ENCODE measurements at places on chromosomes 7 and 10.

DNA sequence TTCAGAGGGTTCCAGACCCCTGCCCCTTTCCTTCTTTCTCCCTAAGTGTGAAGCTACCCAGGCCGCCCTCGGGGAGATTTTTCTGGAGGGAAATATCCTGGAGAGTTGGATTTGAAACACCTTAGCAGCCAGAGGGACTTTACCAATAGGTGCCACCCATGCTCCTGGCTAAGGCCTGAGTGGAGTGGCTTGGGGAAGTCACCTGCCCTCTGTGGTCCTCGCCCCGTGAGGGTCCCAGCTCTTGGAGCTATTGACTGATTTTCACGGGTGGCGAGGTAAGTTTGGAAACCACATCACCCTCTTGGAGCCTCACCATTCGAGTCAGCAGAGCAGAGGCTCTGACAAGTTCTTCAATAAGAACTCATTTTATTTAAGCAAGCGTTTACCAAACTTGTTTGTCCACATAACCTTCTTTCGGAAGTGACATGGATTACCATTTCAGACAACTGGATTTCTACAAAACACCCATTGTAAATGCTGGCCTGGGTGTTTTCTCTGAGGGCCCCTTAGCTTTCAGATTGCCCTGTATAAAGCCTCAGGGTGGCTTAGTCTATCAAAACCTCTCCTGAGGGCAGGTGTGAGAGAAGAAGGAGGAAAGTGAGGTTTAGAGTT lies 20.4 kb downstream of the AQP1 start:
- DNase-seq: no peak

DNA sequence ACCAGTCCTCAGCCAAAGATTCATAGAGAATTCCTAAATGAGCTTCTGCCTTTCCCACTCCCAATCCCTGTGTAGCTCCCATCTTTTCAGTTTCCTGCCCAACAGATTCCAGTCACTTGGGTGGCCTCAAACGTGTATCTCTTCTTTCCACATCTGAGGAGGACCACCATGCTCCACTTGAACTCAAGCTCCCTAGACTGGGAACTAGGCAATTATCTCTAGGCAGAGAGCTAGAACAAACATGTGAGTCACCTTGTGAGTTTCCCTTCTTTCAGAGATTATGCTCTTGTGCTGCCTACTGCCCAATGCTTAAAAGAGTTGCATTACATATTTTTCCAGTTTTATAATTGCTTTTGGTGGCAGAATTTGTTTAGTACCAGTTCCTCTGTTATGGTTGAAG lies 178.0 kb downstream of the MDFIC start:
- peak; percentile 44 for DNase-seq

- DNase-seq: peak; percentile 83
Observed at GRCh38 chr10:31947144-31947926, 18.7 kb upstream of the ARHGAP12 start.

GRCh38 chr7:92403760-92404074 lies 43.6 kb upstream of the GATAD1 start:
- no peak for DNase-seq

- no peak for DNase-seq
Observed at GRCh38 chr10:18144928-18145327, 4.7 kb downstream of the CACNB2 start.

DNA sequence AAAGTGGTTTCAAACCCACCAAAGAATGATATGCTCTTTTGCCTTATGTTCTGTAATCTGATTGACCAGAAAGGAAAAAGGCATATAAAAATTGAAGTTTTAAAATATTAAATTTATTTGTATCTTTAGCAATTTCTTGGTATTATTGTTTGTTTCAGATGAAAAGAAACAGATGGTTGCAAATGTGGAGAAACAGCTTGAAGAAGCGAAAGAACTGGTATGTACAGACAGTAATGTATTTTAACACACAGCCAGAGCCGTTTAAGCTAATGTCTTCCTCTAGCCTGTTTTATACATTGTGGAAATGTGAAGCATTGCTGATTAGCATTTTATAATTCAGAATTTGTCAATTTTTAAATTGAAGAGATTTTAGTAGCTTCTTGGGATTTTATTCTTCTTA lies 13.4 kb downstream of the VTI1A start:
- no peak for DNase-seq

DNA sequence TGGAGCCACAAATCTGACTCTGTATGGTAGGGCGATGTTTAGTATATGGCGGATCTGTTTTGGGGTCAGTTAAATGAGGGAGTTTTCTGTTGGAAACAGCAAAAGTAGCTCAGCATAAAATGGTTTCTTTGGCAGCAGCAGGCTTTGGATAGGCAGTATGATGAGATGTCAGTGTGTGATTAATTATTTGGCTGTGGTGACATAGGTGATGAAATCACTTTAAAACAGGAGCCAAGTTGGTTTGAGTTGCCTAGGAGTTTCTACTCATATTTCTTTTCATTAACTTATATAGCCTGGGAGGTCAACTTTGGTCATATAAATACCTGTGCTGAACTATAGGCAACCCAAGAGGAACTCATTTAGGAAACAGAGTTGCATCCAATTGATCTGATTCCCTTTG lies 291.2 kb downstream of the LRMDA start:
- no peak for DNase-seq

GRCh38 chr7:25843467-25843866 lies 308.5 kb upstream of the NFE2L3 start:
- no peak for DNase-seq

DNA sequence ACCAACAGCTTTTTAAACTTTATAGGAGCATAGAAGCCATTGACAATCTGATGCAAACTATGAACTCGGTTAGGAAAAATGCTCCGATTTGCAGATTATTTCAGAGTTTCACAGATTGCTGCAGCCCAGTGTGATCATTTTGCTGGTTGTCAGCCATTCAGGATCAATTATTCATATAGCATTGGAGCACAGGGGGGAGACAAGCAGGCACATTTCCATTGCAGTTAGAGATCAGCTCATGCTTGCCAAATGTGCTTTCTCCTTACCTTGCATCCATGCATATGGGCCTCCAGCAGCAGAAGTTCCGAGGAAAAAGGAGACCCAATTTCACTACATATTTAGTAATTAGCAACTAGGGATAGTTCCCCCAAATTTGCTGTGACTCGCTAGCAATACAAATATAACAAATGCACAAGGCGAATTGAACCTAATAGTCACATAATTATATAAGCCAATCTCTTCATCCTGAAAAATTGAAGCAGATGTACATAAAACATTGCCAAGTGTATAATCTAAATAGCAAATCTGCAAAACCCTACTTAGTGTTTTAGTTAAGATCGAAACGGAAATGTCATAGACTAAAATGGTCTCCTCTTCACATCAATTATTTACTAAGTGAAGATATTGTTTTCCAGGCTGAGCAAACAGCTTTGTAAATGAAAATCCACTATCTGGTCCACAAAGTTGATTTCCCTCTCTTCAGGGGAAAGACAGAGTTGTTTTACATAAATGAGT lies 49.5 kb upstream of the RSU1 start:
- DNase-seq: no peak

DNA sequence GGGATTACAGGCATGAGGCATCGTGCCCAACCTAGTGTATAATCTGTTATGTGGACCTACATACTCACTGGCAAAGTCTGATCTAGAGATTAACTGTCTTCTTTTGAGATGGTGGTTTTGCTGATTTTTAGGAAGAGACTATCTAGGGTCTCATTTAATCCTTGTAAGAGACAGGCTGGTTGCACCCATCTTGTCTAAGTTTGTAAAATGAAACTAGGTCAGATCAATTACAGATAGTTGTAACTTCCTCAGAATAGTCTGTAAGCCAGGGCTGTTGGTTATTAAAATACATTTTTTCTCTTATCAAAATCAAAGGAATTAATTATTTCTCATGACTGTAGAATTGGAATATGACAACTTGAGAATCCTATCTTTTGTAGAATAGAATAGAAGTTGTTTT lies 64.6 kb upstream of the RPA3 start:
- DNase-seq: no peak

GRCh38 chr7:157795643-157796042 lies 458.8 kb downstream of the DNAJB6 start:
- no peak for DNase-seq

- DNase-seq: no peak
Observed at GRCh38 chr10:36489181-36489580, 636.2 kb upstream of the ANKRD30A start.

GRCh38 chr7:2497500-2498336 lies 21.5 kb upstream of the GRIFIN start:
- DNase-seq: no peak

GRCh38 chr7:111459065-111459756 lies 103.1 kb downstream of the IMMP2L start:
- no peak for DNase-seq

GRCh38 chr7:94509264-94509886 lies at the start of gene CASD1:
Gene CASD1 (plus strand): TSS chr7:94509809. CDS start chr7:94510085, 276 bp downstream.
- DNase-seq: peak; percentile 31

DNA sequence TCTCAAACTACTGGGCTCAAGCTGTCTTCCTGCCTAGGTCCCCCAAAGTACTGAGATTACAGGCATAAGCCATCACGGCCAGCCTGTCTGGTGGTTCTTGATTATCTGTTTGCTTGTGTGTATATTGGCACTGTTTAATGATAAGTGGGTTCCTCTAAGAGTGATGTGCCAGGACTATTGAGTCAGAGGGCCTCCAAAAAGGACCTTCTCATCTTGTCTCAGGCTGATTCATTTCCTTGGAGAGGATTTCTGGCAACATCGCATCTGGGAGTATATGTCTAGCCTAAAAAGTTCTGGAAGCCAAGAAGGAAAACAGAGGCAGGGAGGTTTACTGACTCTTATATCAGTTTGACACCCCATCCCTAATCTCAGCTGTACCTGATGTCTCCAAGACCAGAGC lies 27.1 kb upstream of the AKAP9 start:
- no peak for DNase-seq

DNA sequence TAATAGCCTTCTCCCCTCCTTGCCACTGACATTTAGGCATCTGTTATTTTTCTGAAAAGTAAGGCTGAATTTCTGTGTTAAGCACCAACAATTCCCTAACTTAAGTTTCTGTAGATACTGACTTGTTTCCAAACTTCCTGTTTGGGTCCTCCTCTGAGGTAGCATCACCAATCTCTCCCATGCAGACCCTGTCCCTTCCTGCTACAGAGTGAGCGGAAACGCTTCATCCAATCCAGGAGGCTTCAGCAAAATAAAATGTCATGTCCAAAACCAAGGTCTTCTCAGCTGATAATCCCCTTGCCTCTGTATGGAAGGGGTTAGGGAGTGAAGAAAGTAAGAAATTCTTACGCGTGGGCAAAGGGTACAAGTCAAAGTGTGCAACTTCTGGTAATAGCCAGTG lies 29.9 kb downstream of the XPNPEP1 start:
- no peak for DNase-seq

DNA sequence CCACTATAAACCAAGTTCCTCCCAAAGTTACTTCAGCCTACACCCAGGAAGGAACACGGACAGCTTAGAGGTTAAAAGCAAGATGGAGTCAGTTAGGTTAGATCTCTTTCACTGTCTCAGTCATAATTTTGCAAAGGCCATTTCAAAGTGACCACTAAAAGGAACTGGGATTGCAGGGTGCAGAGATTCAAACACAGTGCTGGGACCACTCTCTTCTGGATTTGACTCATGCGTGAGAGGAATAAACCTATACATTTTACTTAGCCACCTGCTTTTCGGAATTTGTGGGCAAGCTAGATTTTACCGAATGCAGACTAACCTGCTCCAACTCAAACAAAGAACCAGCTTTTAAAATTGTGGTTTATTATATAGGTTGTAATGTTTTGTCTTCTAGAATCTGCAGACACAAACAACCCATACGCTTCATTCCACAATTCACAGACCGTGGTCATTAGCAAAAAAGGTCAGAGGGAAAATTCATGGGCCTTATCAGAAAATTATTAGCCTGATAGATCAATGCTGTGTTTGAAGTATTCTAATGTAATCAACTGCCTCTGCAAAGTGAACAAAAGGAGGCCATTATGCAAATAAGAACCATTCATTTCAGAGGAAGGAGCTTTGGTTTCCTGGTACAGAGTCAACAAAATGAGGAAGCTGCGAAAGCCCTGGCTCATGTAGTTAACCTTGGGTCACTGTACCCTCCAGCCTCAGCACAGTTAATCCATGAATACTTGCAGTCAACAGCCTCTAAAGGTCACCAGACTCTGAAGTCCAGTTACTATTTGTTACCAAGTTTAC lies 342.7 kb upstream of the KLF6 start:
- no peak for DNase-seq

- DNase-seq: no peak
Observed at GRCh38 chr7:2903682-2904162, 59.6 kb upstream of the GNA12 start.

GRCh38 chr10:122448600-122448999 lies 5.9 kb upstream of the ARMS2 start:
- DNase-seq: no peak

DNA sequence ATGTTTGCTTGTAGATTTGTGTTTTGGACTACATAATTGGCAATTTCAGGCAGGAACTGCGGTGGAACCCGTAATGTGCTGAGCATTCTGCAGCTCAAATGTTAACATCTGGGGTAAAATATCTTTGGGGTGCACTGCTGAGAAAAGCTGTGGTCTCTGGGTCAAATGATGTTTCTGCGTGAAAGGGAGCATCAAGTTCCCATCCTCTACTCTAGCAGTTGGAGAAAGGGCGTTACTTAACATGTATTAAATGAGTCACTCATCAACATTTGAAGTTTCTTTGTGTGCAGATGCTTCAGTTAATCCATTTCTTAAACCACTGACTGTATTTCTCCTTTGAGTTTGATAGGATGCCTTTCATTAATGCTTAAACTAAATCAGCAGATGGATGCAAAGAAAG lies 273.1 kb upstream of the PITRM1 start:
- no peak for DNase-seq

- DNase-seq: no peak
Observed at GRCh38 chr7:127527561-127527960, 57.8 kb downstream of the GCC1 start.

GRCh38 chr10:21529032-21529910 lies 3.8 kb upstream of the SKIDA1 start:
- no peak for DNase-seq

DNA sequence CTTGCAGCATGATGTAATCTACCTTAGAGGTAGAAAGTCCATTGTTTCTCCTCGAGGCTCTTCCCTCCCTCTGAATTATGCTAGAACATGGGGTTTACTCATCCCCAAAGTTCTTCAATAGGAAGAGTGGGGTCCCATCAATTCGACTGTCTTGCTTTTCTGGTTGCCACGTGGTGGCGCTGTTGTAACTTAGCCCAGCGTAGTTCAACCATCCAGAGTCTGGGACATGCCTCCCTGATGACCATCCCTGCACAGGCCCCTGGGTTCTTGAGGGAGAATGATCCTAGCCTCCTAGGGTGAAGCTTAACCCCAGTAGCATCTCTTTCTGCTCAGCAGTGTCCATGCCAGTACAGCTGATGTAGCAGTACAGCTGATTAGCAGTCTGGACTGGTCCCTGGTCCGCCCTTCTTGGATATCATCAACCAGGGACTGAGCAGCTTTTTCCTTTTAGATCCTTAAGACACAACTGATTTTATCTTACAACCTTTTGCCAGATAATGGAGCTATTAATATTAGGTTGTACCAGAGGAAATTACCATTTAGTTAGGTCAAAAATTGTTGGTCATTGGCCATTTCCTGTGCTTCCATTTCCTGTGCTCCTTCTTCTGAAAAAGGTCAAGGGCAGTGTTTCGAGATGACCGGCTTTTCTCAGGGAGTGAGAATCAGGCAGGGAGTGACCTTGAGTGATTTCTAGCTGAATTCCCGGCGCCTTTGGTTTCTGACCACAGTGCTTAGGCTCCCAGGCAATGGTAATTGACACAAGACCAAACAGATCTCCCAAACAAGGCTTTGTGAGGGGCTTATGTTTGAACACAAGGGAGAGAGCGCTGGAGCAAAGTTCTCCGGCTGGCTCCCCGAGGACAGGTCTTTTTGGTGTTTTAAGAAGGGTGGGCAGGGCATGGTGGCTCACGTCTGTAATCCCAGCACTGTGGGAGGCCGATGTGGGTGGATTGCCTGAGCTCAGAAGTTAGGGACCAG lies 65.4 kb downstream of the TACC2 start:
- DNase-seq: peak; percentile 62

Measured in RWPE1 (cell line).